ENCODE measurements at places on chromosomes 4 and X.

GRCh38 chr4:99300934-99301333 lies 10.1 kb upstream of the ADH1A start:
- DNase-seq, result peak; percentile 18
- H3K36me3 ChIP-seq, result no peaks in the 10 kb centered on the region
- H3K4me3 ChIP-seq, result no peak overlapping the region

- H3K4me1 ChIP-seq, result no peaks in the 10 kb centered on the region
- H3K27me3 ChIP-seq, result no peaks in the 10 kb centered on the region
- H3K4me3 ChIP-seq, result no peak overlapping the region
- no peaks in the 10 kb centered on the region for H3K36me3 ChIP-seq
- no peak for DNase-seq
- H3K27ac ChIP-seq, result no peak overlapping the region
Observed at GRCh38 chr4:53196882-53197771, 168.7 kb downstream of the SCFD2 start.

DNA sequence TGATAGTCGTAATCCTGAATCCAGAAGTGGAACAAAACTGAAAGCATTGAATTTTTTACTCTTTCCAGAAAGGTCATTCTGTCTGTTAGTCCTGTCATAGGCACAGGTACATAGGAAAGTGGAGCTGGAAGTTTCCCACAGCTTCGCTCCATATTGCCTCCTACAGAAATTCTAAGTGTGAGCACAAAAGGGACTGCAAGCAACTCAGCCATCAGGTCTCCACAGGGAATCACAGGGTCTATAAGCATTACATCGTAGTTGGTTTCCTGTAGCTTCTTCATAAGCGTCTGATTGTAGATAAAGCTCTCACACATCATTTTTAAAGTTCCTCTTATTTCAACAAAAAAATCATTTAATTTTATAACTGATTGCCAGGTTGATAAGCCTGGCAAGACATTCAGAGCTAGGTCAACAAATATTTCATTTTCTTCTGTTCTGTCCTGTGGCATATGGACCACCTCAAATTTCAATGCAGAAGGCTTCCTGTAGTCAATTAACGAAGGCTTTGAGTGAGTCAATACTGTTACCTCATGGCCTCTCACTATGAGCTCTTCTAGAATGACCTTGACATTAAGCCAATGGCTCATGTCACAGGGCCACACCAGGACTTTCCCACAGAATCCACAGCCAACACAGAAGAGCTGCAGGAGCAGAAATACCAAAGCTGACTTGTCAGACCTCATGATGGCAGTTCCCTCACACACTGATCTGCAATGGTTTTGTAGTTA lies at the start of gene UGT2A3:
Gene UGT2A3 (minus strand): TSS at position 727 of the 728 bp plus-strand sequence. CDS start 44 bp downstream, at position 683.
- H3K27me3 ChIP-seq, result no peaks in the 10 kb centered on the region
- peak within 1 kb of the TSS; percentile 48 for H3K4me3 ChIP-seq
- peaks cover 11% of the 10 kb centered on the region for H3K4me1 ChIP-seq
- DNase-seq, result peak; percentile 78
- H3K36me3 ChIP-seq, result no peaks in the 10 kb centered on the region

DNA sequence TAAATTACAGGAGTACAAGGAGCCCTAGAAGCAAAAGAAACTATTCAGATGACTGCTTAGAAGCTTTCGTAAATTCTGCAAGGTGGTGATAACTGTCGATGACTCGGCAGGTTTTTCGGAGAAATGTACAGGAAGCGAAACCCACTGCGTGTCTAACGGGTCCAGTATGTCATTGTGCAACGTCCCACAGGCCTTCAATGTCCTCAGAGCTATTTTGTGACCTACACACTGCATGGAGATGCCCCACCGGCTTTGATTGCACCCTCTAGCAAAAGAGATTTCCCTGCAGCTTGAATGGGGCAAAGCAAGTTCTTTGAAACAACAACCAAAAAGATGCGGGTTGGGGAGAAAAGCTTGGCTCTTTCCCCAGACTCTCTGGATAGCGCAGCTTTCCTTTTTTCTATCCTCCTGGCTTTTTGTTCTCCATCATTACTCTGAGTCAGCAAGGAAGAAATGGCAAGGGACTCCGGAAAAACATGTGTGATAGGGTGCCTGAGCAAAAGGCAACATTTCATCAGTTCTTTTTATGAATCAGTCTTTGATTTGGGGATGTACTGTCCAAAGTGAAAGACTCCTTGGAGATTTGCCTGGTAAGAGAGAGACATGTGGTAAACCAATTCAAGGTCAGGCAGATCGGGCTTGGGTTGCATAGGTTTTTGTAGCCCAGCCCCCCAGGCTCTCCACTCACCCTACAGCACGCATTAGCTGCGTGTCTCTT lies 112.0 kb upstream of the TBL1X start:
- H3K27me3 ChIP-seq, result no peaks in the 10 kb centered on the region
- peak overlapping the region; percentile 12 for H3K27ac ChIP-seq
- H3K36me3 ChIP-seq, result no peaks in the 10 kb centered on the region
- peak; percentile 73 for DNase-seq

DNA sequence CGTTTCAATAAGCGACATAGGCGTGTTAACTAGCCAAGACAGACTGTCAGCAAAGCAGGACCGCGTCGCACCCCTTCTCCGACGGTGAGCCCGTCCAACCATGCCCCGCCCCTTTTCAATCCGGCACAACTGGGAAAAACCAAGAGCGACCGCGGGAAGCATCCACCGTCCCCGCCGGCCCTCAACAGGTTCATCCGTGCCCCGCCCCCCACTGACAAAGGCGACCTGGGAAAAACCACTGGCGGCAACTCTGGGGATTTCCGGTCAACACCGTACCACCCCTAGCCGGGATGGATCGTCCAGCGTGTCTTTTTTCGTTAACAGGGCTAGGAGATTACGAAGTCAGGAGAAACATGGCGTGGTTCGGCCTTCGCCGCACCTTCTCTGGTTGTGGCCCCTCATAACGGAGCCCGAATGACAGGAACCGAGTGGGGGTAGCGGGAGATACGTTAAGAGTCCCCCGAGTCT lies 377 bp downstream of the TIMM17B start:
- H3K4me3 ChIP-seq, result peak overlapping the region; percentile 76
- no peaks in the 10 kb centered on the region for H3K27me3 ChIP-seq
- H3K4me1 ChIP-seq, result no peaks in the 10 kb centered on the region

- no peak for DNase-seq
- H3K4me1 ChIP-seq, result peaks cover 4% of the 10 kb centered on the region
- no peaks in the 10 kb centered on the region for H3K27me3 ChIP-seq
- peak overlapping the region; percentile 73 for H3K27ac ChIP-seq
Observed at GRCh38 chr4:3387154-3387942, 54.4 kb upstream of the HGFAC start.

DNA sequence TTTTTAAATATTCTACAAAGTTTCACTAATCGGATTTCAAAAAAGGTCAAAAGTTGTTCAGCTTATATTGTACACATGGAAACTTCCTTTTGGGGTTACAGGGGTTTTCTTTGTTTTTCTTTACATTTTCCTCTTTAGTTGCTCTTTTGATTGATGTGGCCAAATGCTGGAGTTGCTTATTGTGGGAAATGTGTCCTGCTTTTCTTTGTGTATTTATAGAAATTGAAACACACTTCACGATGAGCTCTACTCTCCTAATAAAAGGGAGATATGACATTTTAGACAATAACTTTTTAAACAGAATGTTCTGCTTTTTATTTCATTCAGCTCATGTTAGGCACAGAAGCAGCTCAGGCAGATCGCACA lies 50.7 kb upstream of the SPRY1 start:
- DNase-seq, result no peak
- no peaks in the 10 kb centered on the region for H3K36me3 ChIP-seq
- no peak overlapping the region for H3K4me3 ChIP-seq
- H3K27ac ChIP-seq, result no peak overlapping the region

GRCh38 chrX:29662759-29663503 lies 552.4 kb upstream of the MAGEB2 start:
- no peaks in the 10 kb centered on the region for H3K4me1 ChIP-seq
- H3K27me3 ChIP-seq, result no peaks in the 10 kb centered on the region
- no peak overlapping the region for H3K4me3 ChIP-seq

- no peak overlapping the region for H3K4me3 ChIP-seq
- no peaks in the 10 kb centered on the region for H3K4me1 ChIP-seq
- no peak for DNase-seq
- no peaks in the 10 kb centered on the region for H3K36me3 ChIP-seq
Observed at GRCh38 chr4:82268826-82269193, 105.0 kb downstream of the HNRNPD start.

GRCh38 chr4:62288808-62289541 lies 1088.8 kb downstream of the ADGRL3 start:
- H3K4me3 ChIP-seq, result no peak overlapping the region
- no peaks in the 10 kb centered on the region for H3K27me3 ChIP-seq
- DNase-seq, result no peak
- H3K36me3 ChIP-seq, result no peaks in the 10 kb centered on the region
- H3K27ac ChIP-seq, result no peak overlapping the region
- no peaks in the 10 kb centered on the region for H3K4me1 ChIP-seq

- no peak for DNase-seq
- no peaks in the 10 kb centered on the region for H3K27me3 ChIP-seq
- no peaks in the 10 kb centered on the region for H3K36me3 ChIP-seq
Observed at GRCh38 chrX:72498782-72499181, 73.9 kb downstream of the HDAC8 start.

- no peaks in the 10 kb centered on the region for H3K27me3 ChIP-seq
- DNase-seq, result no peak
- H3K4me3 ChIP-seq, result no peak overlapping the region
- H3K36me3 ChIP-seq, result no peaks in the 10 kb centered on the region
Observed at GRCh38 chr4:138555584-138555983, 313.4 kb upstream of the SLC7A11 start.

DNA sequence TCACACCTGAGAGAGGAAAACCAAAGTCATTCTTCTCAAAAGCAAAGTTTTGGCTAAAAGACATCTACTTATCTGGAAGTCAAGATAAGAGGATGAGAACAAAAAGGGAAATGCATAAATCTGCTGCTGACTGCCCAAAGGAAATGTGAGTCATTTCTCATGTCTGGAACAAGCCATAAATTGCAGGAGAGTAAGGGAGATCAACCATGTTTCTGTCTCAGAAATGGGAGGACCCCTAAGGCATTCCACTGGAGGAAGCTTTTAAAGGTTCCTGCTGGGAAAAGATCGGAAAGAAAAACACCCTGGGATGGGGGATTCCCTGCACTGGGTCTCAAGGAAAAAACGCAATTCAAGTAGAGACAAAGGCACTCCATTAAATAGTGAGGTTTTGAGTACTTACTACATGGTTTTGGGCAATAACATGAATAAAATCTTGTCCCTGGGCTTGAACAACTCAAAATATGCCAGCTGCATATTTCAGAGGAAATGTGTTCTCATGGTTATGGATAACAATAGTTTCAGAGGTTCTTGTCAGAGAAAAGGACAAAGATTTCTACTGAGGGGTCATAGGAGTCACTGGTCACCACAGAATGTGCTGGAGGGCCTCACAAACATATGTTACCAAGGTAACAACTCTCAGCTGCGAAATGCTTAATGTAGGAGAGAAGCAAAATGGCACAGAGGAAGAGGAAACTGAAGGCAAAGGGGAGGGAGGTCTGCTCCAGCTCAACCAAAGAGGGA lies 19.3 kb downstream of the GPR143 start:
- H3K27ac ChIP-seq, result no peak overlapping the region
- no peak overlapping the region for H3K4me3 ChIP-seq
- H3K36me3 ChIP-seq, result no peaks in the 10 kb centered on the region
- no peaks in the 10 kb centered on the region for H3K27me3 ChIP-seq

DNA sequence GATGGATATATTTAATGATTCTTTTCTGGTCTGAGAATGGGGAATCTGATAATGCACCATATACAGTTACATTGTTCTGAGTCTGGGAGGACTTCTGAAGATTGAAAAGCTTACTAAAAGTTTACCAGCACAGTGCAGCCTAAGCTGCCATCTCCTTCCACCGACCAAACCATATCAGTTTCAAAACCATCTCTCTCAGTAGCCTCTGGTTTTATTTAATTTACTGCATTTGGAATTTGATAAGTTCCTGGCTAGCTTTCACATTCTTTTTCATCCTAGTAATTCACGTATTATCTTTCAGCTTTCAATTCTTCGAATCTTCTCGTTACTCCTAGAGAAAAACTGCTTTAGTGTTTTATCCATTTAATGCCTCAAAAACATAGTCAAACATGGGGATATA lies 181.4 kb upstream of the HCCS start:
- no peaks in the 10 kb centered on the region for H3K36me3 ChIP-seq
- no peaks in the 10 kb centered on the region for H3K4me1 ChIP-seq
- H3K27ac ChIP-seq, result no peak overlapping the region
- H3K27me3 ChIP-seq, result no peaks in the 10 kb centered on the region

DNA sequence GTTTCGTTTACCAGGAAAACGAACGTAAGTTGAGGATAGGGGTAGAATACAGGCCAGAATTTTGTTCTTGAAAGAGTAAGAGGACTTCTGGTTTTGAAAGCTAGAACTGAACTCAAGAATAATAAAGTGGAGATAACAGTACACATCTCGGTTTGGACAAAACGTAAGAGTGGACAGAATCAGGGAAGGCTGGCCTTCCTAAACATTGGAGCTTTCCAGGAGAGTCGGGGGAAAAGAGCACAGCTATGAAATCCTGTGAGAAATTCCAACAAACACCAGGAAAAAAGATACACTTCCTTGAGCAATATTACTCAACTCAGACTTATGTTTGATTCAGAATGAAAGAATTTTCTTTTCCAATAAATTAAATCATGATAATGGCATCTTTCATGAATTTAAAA lies 1.2 kb downstream of the CTSO start:
- DNase-seq, result no peak
- H3K36me3 ChIP-seq, result no peaks in the 10 kb centered on the region
- H3K4me3 ChIP-seq, result no peak overlapping the region
- peaks cover 2% of the 10 kb centered on the region for H3K4me1 ChIP-seq
- H3K27me3 ChIP-seq, result no peaks in the 10 kb centered on the region

DNA sequence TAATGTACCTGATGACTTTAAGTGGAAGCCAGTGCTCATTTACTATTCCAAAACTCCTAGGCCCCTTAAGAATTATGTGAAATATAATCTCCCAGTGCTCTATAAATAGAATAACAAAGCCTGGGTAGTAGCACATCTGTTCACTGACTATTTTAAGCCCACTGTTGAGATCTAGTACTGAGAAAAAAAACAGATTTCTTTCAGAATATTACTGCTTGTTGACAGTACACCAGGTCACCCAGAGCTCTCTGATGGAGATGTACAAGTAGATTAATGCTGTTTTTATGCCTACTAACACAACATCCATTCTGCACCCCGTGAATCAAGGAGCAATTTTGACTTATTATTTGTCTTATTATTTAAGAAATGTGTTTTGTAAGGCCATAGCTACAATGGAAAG lies 75.7 kb downstream of the FAM47C start:
- no peaks in the 10 kb centered on the region for H3K36me3 ChIP-seq
- H3K27ac ChIP-seq, result no peak overlapping the region
- DNase-seq, result no peak
- no peaks in the 10 kb centered on the region for H3K4me1 ChIP-seq
- H3K4me3 ChIP-seq, result no peak overlapping the region

GRCh38 chr4:115501656-115502055 lies 388.2 kb upstream of the NDST4 start:
- no peak overlapping the region for H3K27ac ChIP-seq
- H3K36me3 ChIP-seq, result no peaks in the 10 kb centered on the region
- H3K27me3 ChIP-seq, result no peaks in the 10 kb centered on the region
- DNase-seq, result no peak
- no peaks in the 10 kb centered on the region for H3K4me1 ChIP-seq
